ENCODE measurements at places on chromosomes 3 and 15. TPM values are rescaled to one million over a fixed set of nuclear protein-coding genes. Genes with fewer than 3 reads are reported as not detected.

GOLGA6L4 gene
- total RNA-seq = 4.0 TPM

CPN2 gene
- total RNA-seq = not detected

KLHDC8B gene
- total RNA-seq = 7.3 TPM

CHST13 gene
- 0.20 TPM for total RNA-seq

- no peak for DNase-seq
- no peak overlapping the region for H3K4me3 ChIP-seq
- no peak overlapping the region for H3K27ac ChIP-seq
- H3K27me3 ChIP-seq = no peaks in the 10 kb centered on the region
Measured at GRCh38 chr3:123524981-123525380, 59.9 kb downstream of the HACD2 start.

- H3K27ac ChIP-seq = no peak overlapping the region
- DNase-seq = no peak
- no peaks in the 10 kb centered on the region for H3K36me3 ChIP-seq
Measured at GRCh38 chr15:40054855-40055575, 16.0 kb upstream of the SRP14 start.

- no peaks in the 10 kb centered on the region for H3K27me3 ChIP-seq
- no peaks in the 10 kb centered on the region for H3K36me3 ChIP-seq
- no peak for DNase-seq
- no peak overlapping the region for H3K4me3 ChIP-seq
Measured at GRCh38 chr3:93904568-93904967, 69.1 kb downstream of the PROS1 start.

- no peaks in the 10 kb centered on the region for H3K36me3 ChIP-seq
- no peak for DNase-seq
- no peak overlapping the region for H3K4me3 ChIP-seq
Measured at GRCh38 chr15:41594801-41595746, 36.1 kb downstream of the TYRO3 start.

- peaks cover 17% of the 10 kb centered on the region for H3K27me3 ChIP-seq
- H3K4me3 ChIP-seq = no peak overlapping the region
- no peak overlapping the region for H3K27ac ChIP-seq
- no peaks in the 10 kb centered on the region for H3K36me3 ChIP-seq
- DNase-seq = no peak
Measured at GRCh38 chr15:29821416-29822099, 710 bp downstream of the TJP1 start.

DNA sequence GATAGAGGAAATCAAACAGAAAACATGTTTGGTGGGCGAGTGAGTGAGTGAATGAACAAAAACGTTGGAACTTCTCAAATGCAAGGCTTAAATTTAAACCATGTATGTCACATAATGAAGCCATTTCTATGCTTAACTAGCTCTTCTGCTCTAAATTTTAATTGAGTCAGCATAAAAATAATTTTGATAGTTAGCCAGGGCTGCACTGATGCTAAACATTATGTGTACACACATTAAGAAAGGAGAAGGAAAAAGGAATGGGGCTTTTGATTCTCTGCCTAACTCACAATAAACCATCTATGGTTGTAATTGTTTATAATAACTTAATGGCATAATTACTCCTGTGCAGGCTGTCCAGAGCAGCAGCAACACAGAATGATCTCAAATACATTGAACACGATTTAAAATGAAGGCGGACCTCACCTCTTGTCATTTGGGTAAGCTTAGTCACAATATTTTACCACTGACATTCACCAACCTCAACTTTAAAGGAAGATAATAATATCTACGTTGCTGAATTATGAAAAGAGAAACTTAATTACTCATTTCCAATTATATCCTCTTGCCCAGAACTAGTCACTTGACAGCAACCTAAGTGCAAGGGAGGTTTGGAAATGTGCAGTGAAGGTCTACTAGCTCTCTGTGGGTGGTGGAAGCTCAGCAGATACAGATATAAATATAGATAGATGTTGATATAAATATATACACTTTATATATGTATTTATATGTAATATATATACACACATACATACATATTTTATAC is 318.4 kb upstream of the TRIM42 start:
- no peaks in the 10 kb centered on the region for H3K4me1 ChIP-seq
- DNase-seq = no peak
- H3K36me3 ChIP-seq = no peaks in the 10 kb centered on the region
- no peaks in the 10 kb centered on the region for H3K27me3 ChIP-seq
- H3K27ac ChIP-seq = no peak overlapping the region

CCDC191 gene
- total RNA-seq = 10.5 TPM

RBM15B gene
- 41.3 TPM for total RNA-seq

DNA sequence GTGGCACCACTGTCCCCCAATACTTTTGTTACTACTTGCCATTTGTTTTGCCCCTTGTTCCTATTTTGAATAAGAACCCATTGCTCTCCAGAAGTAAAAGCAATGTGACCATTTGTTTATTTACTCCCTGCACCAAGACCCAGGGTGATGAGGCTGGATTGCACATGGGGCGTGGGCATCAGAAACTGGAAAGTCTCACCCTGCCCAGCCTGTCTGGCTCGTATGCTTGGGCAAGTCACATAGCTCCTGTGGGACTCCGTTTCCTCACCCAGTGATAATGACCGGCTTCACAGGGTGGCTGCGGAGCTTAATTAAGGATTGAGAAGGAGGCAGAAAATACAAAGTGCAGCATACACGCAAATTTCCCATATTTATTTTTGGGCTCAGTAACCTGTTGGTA is 167.7 kb upstream of the ICE2 start:
- no peak overlapping the region for H3K27ac ChIP-seq
- H3K27me3 ChIP-seq = no peaks in the 10 kb centered on the region
- no peaks in the 10 kb centered on the region for H3K36me3 ChIP-seq
- peaks cover 17% of the 10 kb centered on the region for H3K4me1 ChIP-seq
- DNase-seq = no peak
- H3K4me3 ChIP-seq = no peak overlapping the region

DNA sequence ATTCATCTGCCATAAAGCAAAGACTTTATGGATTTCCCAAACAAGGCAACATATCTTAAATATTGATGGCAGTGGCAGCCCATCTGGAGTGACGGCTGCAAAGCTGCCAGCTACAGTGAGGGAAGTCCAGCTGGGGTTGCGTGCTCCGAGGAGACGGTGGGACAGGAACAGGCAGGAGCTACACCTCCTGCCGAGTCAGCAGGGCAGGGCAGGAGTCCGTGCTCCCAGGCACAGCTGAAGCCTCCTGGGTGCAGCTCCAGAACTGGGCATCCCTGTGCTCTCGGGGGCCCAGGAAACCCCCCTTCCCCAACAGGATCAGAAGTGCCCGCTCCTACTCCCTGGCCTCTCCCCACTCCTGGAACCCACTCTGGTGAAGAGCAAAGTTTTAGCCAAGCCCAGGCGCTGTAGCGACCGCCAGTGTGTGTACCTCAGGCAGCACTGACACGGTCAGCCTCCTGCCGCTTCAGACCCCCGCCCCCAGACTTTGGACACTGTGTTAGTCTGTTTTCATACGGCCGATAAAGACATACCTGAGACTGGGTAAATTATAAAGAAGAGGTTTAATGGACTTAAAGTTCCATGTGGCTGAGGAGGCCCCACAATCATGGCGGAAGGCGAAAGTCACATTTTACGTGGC is 556.4 kb upstream of the CCDC54 start:
- no peak overlapping the region for H3K27ac ChIP-seq
- no peak for DNase-seq
- H3K4me1 ChIP-seq = no peaks in the 10 kb centered on the region
- H3K36me3 ChIP-seq = no peaks in the 10 kb centered on the region
- H3K27me3 ChIP-seq = no peaks in the 10 kb centered on the region

GRCh38 chr15:80052597-80053304 is 6.7 kb upstream of the ZFAND6 start:
- no peaks in the 10 kb centered on the region for H3K4me1 ChIP-seq
- H3K27ac ChIP-seq = no peak overlapping the region
- H3K4me3 ChIP-seq = no peak overlapping the region
- H3K36me3 ChIP-seq = no peaks in the 10 kb centered on the region
- DNase-seq = no peak

GRCh38 chr3:168883145-168883544 is 780.4 kb downstream of the MECOM start:
- H3K27ac ChIP-seq = no peak overlapping the region
- no peak for DNase-seq
- no peaks in the 10 kb centered on the region for H3K36me3 ChIP-seq
- no peak overlapping the region for H3K4me3 ChIP-seq
- no peaks in the 10 kb centered on the region for H3K4me1 ChIP-seq
- no peaks in the 10 kb centered on the region for H3K27me3 ChIP-seq

TGM4 gene
- total RNA-seq = not detected

C3orf33 gene
- 1.2 TPM for total RNA-seq

DNA sequence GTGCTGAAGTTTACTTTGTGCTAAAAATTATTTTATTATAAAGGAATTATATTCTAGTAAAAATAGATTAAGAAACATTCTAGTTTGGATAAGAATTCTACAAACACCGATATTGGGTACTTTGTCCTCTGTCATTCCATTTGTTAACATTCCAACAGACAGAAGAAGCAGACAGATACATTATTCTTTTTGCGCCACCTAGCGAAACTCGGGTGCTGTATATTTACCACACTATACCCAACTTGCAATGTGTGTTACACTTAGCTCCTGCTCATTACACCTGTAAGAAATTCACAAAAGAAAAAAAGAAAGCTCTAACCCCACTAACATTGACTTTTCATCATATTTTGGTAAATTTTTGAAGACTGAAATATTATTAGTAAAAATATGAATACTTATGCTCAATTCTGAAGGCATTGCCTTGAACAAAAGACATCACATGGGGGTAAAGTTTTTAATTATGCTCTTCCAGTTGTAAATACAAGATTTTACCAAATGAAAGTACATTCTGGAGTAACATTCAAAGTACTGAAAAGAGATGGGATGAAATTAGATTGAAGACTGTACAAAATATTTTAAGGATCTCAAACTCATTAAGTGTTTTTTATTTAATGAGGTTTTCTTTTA is 136.5 kb upstream of the MLF1 start:
- H3K27me3 ChIP-seq = no peaks in the 10 kb centered on the region
- no peak overlapping the region for H3K4me3 ChIP-seq
- no peaks in the 10 kb centered on the region for H3K36me3 ChIP-seq

TM4SF1 gene
- 0.79 TPM for total RNA-seq

POPDC2 gene
- 4.7 TPM for total RNA-seq

- no peak overlapping the region for H3K27ac ChIP-seq
- no peaks in the 10 kb centered on the region for H3K27me3 ChIP-seq
- H3K4me3 ChIP-seq = no peak overlapping the region
- H3K4me1 ChIP-seq = no peaks in the 10 kb centered on the region
- DNase-seq = no peak
- H3K36me3 ChIP-seq = no peaks in the 10 kb centered on the region
Measured at GRCh38 chr3:81864272-81864671, 102.8 kb upstream of the GBE1 start.

- no peak overlapping the region for H3K4me3 ChIP-seq
- H3K27me3 ChIP-seq = peaks cover 23% of the 10 kb centered on the region
- no peaks in the 10 kb centered on the region for H3K36me3 ChIP-seq
- DNase-seq = no peak
- no peaks in the 10 kb centered on the region for H3K4me1 ChIP-seq
- H3K27ac ChIP-seq = no peak overlapping the region
Measured at GRCh38 chr3:57158325-57158724, 6.8 kb downstream of the IL17RD start.

- H3K36me3 ChIP-seq = no peaks in the 10 kb centered on the region
- H3K27ac ChIP-seq = no peak overlapping the region
- H3K27me3 ChIP-seq = no peaks in the 10 kb centered on the region
- H3K4me3 ChIP-seq = no peak overlapping the region
- H3K4me1 ChIP-seq = no peaks in the 10 kb centered on the region
- no peak for DNase-seq
Measured at GRCh38 chr15:35458176-35458856, 87.6 kb downstream of the DPH6 start.

DNA sequence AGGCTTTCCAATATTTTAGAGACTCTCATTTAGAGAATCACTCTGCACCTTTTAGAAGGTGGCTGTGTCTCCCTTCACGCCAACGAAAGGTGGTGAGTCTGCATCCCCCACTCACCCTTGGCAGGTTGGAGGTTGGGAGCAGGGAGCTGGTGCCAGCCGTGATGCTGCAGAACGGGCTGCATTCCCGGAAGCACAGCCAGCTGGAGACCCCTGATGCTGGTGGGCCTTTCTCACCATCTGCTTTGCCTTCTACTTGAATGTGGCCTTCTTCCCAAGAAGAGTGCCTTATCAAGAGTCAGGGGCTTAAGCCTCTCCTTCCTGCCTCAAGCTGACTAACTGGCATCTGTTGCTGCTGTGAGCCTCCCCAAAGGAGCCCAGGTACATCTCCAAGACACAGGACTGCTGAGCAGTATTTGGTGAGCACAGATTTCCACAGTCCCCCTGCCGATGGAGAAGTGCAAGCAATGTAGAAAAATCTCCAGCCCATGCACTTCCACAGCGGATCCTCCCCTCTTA is 17.7 kb upstream of the HEG1 start:
- H3K4me3 ChIP-seq = no peak overlapping the region
- H3K27me3 ChIP-seq = no peaks in the 10 kb centered on the region
- DNase-seq = no peak
- H3K36me3 ChIP-seq = no peaks in the 10 kb centered on the region
- H3K27ac ChIP-seq = no peak overlapping the region
- peaks cover 6% of the 10 kb centered on the region for H3K4me1 ChIP-seq

- no peaks in the 10 kb centered on the region for H3K36me3 ChIP-seq
- peaks cover 7% of the 10 kb centered on the region for H3K4me1 ChIP-seq
- no peaks in the 10 kb centered on the region for H3K27me3 ChIP-seq
- no peak overlapping the region for H3K4me3 ChIP-seq
- no peak overlapping the region for H3K27ac ChIP-seq
Measured at GRCh38 chr3:53820756-53821580, 25.3 kb downstream of the CHDH start.

- H3K27ac ChIP-seq = no peak overlapping the region
- H3K36me3 ChIP-seq = no peaks in the 10 kb centered on the region
- no peak for DNase-seq
- no peaks in the 10 kb centered on the region for H3K27me3 ChIP-seq
- H3K4me3 ChIP-seq = no peak overlapping the region
Measured at GRCh38 chr15:80419546-80419945, 15.4 kb downstream of the ARNT2 start.

SATB1 gene
- total RNA-seq = 417 TPM

DNA sequence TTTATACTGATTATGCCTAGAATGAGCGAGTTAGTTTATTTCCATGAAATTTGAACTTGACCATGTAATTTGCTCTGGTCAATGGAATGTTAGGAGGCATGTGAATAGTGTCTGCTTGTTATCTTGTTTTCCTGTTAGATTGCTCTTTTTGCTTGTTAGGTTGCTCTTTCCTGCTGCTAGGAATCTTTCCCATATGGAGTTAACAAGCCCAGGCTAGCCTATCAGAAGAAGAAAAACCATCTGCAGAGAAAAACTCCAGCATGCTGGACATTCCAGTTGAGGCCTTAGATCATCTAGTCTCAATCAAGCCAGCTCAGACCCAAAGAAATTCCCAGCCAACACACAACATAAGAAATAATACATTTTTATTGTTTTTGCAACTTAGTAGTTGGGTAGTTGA is 470.2 kb upstream of the AGTR1 start:
- no peaks in the 10 kb centered on the region for H3K27me3 ChIP-seq
- no peaks in the 10 kb centered on the region for H3K36me3 ChIP-seq
- no peak overlapping the region for H3K27ac ChIP-seq

KIF23 gene
- total RNA-seq = 0.38 TPM

GRCh38 chr3:56980798-56981390 is 79.6 kb upstream of the SPATA12 start:
- no peaks in the 10 kb centered on the region for H3K36me3 ChIP-seq
- no peaks in the 10 kb centered on the region for H3K27me3 ChIP-seq
- H3K4me1 ChIP-seq = peaks cover 5% of the 10 kb centered on the region
- no peak overlapping the region for H3K27ac ChIP-seq
- no peak overlapping the region for H3K4me3 ChIP-seq
- no peak for DNase-seq

OR5K2 gene
- not detected for total RNA-seq

Data from T-cell (primary cell).